ENCODE measurements at places on chromosomes 13 and 19.

DNA sequence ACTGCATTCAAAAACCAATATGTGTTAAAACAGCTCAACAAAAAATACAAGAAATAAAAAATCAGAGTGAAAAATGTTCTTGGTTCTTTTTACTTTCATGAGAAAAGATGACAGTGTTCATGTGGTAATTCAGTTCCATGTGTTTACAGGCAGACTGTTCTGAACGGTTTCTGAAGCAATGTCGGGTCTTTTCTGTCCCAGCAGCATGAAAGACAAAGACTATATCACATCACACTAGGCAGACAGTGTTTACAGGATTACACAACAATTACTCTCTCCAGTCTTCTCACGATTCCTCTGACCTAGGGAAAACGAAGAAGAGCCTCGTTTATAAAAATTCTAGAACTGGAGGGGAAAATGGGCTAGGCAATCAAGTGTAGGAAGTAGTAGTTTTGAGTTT is 83.4 kb downstream of the UBL3 start:
- no peak for DNase-seq

DNA sequence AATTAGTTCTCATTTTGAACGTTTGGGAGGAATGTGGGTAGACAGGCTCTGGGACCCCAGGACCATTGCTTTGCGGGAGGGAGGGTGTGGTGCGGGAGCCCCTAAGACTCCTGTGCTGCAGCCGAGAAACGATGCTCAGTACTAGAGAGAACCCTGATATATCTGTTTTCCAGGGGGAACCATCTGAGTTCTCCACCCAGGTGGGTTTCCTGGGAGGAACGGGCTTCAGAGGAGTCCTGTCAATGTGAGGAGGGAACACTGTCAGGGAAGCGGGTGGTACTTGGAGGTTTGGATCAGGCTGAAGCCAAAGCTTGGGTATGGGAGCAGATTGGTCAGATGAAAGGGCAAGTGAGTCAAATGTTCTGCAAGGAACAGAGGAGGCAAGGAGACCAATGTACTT is 358.0 kb downstream of the FGF9 start:
- DNase-seq = no peak

DNA sequence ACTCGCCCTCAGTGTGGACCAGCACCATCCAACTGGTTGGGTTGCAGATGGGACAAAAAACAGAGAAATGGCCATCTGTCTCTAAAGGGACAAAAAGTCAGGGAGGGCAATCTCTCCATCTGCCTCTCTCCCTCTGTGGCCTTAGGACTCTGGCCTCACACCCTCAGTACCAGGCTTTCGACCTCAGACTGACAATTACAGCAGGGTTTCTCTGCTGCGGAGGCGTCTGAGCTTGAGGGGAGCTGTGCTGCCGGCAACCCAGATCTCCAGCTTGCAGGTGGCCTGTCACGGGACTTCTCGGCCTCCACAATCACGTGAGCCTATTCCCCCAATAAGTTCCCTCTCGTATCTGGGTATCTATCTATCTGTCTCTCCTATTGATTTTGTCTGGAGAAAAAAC is 27.7 kb downstream of the MLLT1 start:
- DNase-seq = no peak

GRCh38 chr19:49201042-49201441 is 43.5 kb downstream of the TRPM4 start:
- no peak for DNase-seq

DNA sequence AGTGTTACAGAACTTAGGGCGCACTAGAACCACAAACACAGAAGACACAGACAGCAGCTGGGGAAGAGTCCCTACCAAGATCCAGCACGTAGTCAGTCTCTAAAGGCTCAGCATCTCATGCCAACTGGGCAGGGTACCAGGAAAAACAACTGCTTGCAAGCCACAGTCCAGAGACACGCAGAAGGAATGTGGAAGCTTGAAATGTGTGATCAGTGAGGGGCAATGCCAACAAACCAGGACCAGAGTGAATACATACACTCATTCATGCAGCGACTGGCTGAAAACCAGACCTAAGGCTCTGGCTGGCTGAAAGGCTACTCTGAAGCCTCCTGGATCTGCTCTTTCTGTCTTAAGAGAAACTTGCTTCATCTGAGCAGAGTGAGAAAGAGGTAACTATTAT is 1484.8 kb downstream of the EFNB2 start:
- no peak for DNase-seq

DNA sequence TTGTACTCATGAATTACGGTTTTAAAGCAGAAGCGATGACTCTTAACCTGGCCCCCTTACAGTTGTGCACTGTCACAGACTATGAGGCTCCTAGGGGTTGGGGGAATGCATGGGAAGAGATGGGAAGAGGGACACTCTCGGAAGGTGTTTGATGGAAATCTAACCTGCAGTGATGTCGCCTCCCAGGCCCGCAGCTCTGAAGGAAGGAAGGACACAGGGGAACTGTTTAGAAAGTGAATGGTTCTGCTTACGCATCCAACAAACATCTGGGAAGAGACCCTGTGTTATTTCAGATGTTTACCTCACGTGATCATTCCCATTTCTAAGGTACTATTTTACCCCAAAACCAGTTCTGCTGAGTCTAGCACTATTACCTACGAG is 48.0 kb upstream of the SLC7A9 start:
- no peak for DNase-seq

- DNase-seq = no peak
These were observed 2.9 kb upstream of the ATP8B3 start for GRCh38 chr19:1814833-1815604.

DNA sequence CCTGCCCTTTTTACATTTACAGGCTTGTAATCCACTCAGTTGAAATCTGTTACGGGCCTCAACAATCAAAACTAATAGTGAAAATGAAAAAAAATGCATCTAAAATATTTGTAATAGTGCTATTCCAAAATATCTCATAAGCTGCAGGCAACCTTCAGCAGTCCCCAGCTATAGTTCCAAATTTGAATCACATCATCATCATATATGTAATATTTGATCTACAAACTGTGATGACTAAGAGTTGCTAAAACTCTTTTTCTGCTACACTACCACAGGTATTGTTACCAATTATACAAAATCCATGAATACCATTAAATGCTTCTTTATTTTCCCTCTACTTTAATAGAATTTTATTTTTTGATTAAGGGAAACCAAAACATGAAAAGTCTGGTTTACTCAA is 121.4 kb upstream of the RFC3 start:
- no peak for DNase-seq

GRCh38 chr19:6800991-6801484 is 28.5 kb downstream of the VAV1 start:
- no peak for DNase-seq

- no peak for DNase-seq
These were observed 86.9 kb downstream of the TBC1D4 start for GRCh38 chr13:75395066-75395465.

DNA sequence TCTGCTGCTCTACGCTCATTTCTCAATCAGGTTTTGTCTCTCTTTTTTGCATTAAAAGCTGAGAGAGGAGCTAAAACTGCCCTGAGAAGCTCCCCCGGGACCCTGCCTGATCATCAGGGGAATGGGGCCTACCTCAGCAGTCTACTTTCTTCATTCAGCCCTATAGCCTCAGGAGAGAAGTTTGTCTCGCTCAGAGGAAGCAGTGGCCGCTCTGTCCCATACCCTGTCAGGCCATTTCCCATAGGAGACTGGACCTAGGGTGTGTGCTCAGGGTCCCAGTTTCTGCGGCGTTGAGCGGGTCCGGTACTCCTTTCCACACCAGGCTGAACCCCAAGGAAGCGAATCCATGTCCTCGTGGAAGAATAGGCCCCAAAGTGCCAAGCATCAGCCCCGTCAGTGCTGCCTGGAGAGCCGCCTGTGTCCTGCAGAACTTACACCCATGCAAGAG is 21.7 kb downstream of the UBE2L5 start:
- no peak for DNase-seq

DNA sequence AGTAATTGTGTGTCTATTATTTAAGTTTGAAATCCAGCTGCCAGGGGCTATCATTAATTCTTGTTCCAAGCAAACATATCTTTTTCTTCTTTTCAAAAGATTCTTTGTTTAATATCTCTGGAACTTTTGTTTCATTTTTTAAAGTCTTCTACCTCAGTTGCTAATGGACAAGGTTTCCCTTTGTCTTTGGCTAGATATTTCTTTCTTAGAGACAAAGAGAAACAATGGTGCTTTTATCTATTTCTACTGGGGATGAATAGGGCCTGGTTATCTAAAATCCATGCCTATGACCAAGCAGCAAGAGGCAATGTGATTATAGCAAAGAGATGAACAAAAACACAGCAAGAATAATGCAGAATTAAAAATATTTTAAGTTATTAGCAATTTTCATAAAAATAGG is 661.3 kb upstream of the KLF12 start:
- DNase-seq = no peak

- DNase-seq = no peak
These were observed 2.2 kb downstream of the MADCAM1 start for GRCh38 chr19:498511-498891.

DNA sequence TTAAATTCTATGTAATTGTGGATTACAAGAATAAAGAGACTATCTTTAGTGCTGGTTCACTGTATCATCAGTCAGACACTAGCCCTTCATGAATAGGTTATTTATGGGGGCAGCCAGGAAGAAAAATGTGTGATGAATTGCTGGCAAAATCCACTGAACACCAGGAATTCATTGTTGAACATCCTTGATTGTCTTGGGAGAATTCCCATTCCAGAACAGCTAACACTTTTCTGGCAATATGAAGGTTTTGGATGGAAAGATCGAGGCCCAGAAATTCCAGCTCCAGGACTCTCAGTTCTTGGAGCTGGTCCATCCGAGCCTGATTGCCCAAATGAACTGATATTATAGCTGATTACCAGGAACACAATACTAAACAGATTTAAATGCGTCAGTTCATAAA is 11.5 kb upstream of the SPART start:
- DNase-seq = no peak

DNA sequence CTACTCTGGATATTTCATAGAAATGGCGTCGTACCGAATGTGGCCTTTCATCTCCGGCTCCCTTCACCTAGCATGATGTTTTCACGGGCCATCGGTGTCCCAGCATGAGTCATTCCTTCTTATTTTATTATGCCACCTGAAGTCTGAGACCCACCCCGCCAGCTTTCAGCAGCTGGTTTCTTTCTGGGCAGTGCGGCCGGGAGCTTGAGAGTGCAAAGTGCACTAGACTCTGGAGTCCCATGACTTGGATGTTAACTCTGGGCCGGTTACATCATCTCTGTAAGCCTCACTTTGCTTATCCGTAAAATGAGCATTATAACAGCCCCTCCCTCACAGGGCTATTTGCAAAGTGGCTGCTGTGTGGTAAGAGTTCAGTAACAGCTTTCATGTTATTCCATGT is 5.8 kb upstream of the KMT5C start:
- DNase-seq = no peak

DNA sequence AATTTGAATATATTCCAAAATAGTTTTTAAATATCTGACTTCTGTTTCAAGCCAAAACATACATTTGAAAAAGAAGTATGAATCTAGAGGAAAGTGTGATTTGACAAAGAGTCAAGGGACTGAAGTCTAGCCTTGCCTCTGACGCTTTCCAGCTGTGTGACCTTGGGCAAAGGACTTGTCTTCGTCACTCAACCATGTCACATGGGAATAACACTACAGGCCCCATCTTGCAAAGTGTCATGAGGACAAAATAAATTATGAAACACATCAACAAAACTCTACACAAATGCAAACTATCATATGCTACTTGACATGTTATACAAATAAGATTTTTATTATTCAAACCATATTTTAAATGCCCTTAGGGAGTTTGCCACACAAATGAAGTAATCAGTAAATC is 73.0 kb downstream of the CYSLTR2 start:
- DNase-seq = no peak

GRCh38 chr19:12064590-12065538 is at the start of gene ZNF844:
Gene ZNF844 (plus strand): TSS chr19:12064731. CDS start chr19:12064874, 143 bp downstream.
- peak; percentile 57 for DNase-seq

DNA sequence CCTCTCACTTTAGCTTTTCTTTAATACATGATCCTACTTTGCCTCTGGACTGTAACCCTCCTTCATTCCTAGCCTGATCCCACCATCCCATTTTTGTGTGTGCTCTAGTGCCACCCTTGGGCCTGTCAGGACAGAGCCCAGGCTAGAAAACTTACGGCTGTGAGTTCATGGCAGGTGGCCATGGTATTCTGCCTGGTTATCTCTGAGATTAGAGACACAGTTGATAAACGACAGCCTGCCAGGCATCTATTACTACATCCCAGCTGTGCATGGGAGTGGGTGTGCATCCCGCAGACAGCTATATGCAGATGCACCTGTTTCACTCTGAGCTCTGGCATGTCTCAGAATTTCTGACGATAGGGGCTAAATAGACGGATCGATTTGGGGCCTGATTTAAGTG is 110.9 kb downstream of the HS6ST3 start:
- DNase-seq = no peak

GRCh38 chr19:44689290-44690130 is 9.4 kb upstream of the CEACAM16 start:
- DNase-seq = peak; percentile 74

DNA sequence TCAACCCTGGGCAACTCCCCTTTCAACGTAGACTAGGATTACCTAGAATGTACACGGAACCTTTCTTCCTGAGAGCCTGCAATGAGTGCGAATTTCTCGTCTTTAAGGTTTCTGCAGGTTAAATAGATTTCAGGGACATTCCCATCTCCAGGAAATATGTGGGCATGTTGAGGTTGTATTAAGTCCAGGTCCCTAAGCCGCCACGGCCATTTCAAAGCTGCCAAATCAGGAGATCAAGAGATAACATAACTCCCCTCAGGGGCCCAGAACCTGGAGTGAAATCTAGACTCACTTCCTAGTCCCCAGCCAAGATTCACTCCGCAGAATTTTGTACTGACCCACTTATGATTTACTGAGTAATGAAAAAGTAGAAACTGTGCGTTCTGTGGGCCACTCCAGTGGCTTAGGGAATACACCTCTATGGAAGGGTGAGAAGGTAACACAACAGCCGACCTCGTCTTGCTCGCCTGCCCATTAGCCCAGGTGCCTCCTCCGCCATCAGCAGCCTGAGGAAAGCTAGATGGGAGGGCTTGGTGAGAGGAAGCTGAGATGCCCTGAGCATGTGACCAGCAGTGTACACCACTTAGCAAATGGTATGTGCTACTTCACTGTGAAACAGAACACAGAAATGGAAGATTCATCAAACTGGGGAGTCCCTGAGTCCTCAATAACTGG is 98.5 kb upstream of the SOX1 start:
- no peak for DNase-seq

GRCh38 chr13:40517486-40518480 is 148.7 kb downstream of the FOXO1 start:
- no peak for DNase-seq

GRCh38 chr13:71210861-71211260 is 656.1 kb downstream of the DACH1 start:
- no peak for DNase-seq

GRCh38 chr13:68304286-68304893 is 1074.3 kb upstream of the PCDH9 start:
- DNase-seq = no peak

Measured in stimulated activated CD4-positive, alpha-beta T cell treated with anti-CD3 and anti-CD28 coated beads, Interleukin-1b, Interleukin-23, amount 100 ng/mL, for 1 hour (primary cell).